HS-5 (cell line): ENCODE measurements at places on chromosomes 13 and 19.

- DNase-seq, result no peak
Observed at GRCh38 chr19:5959260-5960004, 18.5 kb downstream of the RANBP3 start.

DNA sequence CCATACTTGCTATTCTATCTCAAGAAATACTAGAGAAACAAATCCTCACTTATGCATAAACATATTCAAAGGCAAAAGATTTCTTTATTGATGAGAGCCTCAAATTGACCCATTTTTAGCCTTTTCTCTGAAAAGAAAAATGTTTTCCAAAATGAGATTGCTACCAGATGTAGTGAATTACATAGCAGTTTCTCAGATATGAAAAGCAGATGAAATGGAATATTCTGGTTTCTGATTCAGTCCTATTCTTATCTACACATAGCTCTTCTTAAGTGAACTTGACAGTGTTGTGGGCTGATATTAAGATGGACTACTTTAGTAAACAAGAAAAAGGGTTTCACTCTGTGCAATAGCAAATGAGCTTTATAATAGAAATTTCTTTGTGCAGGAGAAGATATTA is 183.5 kb downstream of the DNAJC15 start:
- no peak for DNase-seq

DNA sequence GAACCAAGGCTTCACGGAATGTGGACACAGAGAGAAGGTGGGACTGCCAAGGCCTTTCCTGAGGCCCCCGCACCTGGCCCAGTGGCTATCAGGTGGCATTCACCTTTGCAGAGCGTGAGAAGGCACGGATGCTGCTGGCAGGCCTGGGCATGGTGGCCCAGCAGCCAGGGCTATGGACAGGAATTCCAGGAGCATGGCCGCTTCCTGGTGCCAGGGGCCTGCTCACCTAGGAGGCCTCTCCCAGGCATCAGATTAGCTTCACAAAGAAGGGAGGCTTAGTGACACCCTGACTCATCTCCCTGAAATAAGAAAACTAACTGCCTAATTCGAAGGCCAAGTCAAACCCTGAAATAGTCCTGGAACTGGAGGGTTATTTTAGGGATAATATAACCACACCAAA is 155.8 kb downstream of the TEX29 start:
- DNase-seq, result no peak

DNA sequence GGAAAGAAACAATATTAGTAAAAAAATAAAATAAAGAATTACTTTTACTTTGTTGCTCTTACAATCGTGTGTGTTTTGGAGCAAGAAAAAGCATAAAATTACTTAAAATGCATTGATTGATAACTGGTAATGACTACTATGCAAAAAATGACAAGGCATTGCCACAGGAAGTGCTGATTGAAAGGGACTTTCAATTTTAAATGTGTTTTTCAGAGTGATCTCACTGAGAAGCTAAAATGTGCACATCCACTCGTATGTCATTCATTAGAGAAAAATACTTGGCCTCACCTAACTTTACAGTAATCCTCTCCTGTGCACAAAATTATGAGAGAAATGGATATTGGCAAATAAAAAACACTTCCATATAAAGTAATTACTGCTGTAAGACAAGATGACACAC is 934.9 kb downstream of the SLITRK6 start:
- DNase-seq, result no peak

GRCh38 chr13:42497798-42498197 is 76.2 kb upstream of the TNFSF11 start:
- DNase-seq, result peak; percentile 9

DNA sequence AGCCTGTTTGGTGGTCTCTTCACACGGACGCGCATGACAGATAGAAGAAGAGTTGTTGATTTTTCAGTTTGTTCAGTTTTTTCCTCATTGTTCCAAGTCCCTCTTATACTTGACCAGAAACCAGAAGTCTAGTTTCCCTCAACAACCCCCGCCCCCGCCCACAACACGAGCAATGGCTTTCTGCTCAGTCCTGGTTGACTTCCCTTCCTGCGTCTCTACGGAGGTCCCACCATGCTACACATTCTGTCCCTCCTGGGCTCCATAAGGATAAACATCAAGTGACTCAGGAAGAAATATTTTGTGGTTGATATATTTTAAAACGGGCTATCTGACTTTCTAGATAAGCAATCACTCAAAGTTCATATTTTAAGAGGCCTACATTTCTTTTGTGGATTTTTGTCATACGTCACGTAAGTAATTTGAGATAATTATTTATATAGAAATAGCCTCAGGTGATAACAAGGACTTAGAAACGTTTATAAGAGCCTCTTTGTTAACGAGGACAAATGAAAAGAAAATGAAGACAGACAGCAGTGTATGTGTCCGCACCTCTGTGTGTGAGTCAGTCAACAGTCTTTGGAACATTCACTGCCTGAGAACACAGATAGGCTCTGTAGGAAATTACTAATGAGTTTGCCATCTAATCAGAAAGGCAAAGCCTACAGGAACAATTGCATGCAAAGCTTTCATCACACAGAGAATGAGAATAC is 214.4 kb downstream of the RAP2A start:
- no peak for DNase-seq

DNA sequence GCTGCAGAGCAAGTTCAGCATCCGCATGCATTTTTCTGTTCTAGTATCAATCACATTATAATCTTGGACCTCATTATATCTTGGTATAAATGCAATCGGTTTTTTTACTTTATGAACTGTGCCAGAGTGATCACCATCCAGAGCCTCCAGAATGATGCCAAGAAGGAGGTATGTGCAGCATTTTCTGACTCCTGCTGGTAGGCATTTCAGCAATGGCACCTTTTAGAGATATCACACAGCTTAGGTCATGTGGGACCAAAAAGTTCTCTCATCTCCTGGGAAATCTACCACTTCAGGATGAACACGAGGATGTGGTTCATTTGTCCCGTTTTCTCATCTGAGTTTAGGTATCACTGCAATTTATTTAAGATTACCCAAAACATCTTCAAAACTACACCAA is 220.4 kb downstream of the VWA8 start:
- no peak for DNase-seq

- DNase-seq, result no peak
Observed at GRCh38 chr19:49613374-49613773, 22.4 kb downstream of the PRR12 start.

DNA sequence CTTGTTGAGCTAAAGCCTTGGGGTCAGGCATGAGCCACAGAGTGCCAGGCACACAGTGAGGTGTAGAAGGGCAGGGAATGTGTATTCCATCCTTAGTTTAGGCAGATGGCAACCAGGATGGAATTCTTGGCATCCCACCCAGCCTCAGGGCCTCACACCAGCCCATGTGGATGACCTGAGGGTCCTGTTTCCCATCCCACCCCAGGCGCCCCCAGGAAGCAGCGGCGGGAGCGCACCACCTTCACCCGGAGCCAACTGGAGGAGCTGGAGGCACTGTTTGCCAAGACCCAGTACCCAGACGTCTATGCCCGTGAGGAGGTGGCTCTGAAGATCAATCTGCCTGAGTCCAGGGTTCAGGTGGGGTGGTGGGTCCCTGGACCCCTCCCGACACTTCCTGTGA is 14.3 kb downstream of the CRX start:
- no peak for DNase-seq

GRCh38 chr13:95367309-95367843 is 66.1 kb upstream of the ABCC4 start:
- DNase-seq, result no peak
